ENCODE measurements at places on chromosomes 4 and X.
A peak's percentile ranks its signal among the peaks of the same experiment; 100 is the strongest.

DNA sequence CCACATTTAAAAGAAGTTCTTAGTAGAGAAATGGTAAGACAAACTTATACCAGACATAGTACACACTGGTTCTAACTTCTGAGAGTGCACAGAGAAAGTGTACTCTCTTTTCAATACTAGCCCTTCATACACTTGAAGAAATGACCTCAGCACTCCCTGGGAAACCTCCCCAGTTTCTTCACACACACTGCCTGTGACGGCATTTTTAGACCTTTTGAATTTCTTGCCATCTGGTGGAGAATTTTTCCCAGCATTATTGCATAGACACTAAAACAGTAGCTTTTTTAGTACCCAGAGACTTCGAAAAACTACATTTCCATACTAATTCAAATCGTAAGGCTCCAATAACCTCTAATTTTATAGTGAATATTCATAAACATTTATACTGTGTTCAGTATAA, 341.6 kb upstream of the MAOA start:
- no peak for DNase-seq

GRCh38 chrX:112211459-112211858, 128.9 kb upstream of the TRPC5 start:
- no peak for DNase-seq

DNA sequence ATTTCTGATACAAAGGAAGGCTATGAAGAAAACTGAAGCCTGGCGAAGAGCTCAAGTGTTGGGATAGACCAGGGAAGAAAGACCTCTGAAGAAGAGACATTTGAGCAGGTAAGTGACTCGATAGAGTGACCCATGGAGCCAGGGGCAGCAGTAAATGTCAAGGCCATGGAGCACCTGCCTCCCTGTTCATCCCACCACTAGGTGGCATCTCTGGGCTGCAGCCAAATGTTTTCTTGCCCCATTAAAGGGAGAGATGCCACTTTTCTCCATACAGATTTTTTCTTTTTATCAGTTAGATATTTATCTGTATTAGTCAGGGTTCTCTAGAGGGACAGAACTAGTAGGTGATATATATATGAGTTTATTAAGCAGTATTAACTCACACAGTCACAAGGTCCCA, 4.9 kb upstream of the ZNF81 start:
- peak; percentile 52 for DNase-seq

GRCh38 chrX:17511556-17511955, 136.6 kb downstream of the NHS start:
- DNase-seq, result no peak

GRCh38 chrX:154051201-154051810, 31.6 kb upstream of the IRAK1 start:
- DNase-seq, result peak; percentile 62

- no peak for DNase-seq
These were observed 142.5 kb downstream of the COL4A5 start for GRCh38 chrX:108582151-108582550.

GRCh38 chr4:123853651-123854050, 457.1 kb downstream of the SPRY1 start:
- no peak for DNase-seq

- DNase-seq, result no peak
These were observed 50.6 kb downstream of the GBA3 start for GRCh38 chr4:22743290-22743689.

GRCh38 chr4:41750626-41751448, 2.3 kb upstream of the PHOX2B start:
- no peak for DNase-seq

GRCh38 chr4:123976819-123977218, 580.2 kb downstream of the SPRY1 start:
- no peak for DNase-seq

GRCh38 chr4:2595436-2595835, 59.0 kb downstream of the FAM193A start:
- DNase-seq, result no peak

- DNase-seq, result no peak
These were observed 105.7 kb downstream of the FRAS1 start for GRCh38 chr4:78162821-78163220.
